Retinal pigment epithelial cell (primary cell): ENCODE measurements at places on chromosomes 4 and X.
A peak's percentile ranks its signal among the peaks of the same experiment; 100 is the strongest.

DNA sequence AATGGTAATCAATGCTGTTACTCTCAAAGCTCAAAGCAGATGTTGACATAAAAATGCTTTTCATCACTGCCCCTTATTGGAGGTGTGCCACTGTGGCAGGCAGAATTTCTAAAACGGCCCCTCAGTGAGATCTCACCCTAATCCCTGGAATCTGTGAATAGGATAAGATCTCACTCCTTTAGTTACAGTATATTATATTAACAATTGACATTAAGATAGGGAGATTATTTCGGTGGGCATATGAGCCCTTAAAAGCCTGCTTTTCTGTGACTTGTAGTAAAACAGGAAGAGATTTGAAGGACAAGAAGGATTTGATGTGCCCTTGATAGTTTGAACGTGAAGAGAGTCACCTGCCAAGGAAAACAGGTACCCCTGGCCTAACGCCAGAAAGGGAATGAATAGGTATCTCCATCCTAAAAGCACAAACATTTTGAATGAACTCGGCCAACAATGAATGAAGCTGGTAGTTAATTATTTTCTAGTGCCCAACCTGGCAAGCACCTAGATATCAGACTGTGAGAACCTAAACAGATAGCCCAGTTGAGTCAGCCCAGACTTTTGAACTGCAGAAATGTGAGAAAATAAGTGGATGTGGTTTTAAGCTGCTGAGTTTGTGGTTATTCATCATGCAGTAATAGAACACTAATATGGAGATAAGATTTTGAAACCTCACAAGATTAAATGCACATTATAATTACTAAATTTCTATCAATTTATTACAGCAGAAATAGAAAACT, 881.6 kb downstream of the PCDH18 start:
- DNase-seq, result peak; percentile 54

- no peak for DNase-seq
Observed at GRCh38 chrX:113644426-113644825, 803.8 kb upstream of the AMOT start.

DNA sequence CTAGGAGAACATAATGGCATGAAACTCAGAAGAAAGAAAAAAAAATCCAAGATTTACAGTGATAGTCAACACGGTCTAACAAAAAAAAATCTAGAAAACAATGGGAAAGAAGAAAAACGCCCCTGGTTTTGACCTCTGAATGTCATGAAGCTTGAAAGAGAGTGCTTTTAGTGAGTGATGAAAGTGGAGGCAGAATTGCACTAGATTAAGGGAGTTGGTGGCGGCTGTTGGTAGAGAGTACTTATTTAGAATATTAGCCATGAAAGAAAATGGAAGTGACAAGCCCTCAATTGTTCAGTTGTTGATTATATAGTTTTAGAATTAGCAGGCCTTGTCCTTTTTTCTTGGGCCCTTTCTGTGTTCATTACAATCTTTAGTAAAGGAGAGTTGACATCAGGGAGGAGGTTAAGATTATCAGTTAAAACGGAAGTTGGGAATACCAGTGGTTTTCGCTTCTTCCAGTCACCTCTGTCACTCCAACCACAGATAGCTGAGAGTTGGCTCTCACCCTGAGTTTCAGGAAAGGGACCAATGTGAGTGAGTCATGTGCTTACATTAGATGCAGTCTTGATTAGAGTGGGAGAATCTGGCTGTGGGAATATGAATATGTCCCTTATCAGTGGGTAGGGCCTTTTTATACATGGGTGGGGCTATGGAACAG, 29.7 kb downstream of the EREG start:
- no peak for DNase-seq

DNA sequence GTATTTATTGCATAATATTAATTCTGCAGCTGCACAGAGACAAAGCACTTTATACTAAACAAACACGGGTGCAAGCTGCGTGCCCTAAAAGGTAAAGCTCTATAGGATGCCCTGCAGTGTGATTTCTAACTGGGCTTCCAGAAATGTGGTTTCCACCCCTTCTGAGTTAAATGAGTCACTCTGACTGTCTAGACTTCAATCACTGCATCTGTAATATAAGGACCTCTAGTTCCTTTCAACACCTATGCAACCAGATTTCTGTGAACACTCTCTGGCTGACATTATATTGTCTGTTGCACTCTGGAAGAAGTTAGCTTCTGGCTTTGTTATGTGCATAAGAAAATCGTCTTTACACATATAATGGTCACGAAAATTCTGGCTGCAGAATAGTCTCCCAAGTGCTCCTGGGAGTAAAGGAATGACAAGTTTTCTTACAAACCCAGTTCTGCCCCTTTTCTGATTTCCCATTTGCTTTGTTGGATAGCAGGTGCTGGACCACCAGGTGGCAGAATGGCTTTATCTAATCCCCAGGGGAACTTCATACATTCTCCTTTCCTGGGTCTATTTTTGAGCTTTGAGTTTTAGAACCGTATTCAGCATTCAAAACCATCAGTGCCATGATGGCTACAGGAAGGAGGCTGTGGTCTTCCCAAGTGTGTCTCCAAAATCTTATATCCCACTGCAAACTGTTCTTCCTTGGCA, 842.2 kb downstream of the STIM2 start:
- DNase-seq, result no peak

- no peak for DNase-seq
Observed at GRCh38 chr4:15291122-15291521, 136.7 kb upstream of the C1QTNF7 start.

DNA sequence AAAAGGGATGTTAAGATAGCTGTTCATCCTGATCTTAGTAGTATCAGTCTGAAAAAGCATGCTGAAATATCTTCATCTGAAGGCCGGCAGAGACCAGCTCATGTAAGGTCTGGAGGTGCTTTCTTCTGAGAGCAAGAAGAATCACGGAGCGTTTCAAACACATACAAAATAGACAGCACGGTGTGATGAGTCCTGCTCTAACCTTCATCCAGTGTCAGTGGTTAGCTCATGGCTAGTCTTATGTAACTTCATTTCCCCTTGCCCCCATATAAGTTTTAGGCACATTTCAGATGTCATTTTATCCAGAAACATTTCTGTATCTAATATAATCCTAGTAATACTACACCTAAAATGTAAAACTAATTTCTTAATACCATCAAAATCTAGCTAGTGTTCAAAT, 27.8 kb downstream of the ADD1 start:
- DNase-seq, result no peak

DNA sequence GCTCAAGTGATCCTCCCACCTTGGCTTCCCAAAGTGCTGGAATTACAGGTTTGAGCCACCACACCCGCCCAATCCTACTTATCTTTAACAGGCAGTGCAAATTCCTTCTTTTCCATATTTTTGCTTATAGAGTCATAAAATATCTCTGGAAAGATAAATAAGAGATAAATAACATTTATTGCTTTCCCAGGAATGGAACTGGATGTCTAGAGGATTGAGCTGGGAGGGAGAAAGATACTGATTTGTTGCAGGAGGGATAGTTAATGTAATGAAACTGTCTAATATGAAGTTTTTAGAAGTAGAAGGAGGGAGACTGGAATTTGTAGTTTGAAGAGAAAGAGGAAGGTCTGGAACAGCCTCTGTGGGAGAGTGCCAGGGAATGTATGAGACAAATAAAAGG, 20.2 kb downstream of the ITGB1BP2 start:
- DNase-seq, result no peak

- DNase-seq, result peak; percentile 31
Observed at GRCh38 chr4:87007528-87008446, 73.0 kb downstream of the AFF1 start.

DNA sequence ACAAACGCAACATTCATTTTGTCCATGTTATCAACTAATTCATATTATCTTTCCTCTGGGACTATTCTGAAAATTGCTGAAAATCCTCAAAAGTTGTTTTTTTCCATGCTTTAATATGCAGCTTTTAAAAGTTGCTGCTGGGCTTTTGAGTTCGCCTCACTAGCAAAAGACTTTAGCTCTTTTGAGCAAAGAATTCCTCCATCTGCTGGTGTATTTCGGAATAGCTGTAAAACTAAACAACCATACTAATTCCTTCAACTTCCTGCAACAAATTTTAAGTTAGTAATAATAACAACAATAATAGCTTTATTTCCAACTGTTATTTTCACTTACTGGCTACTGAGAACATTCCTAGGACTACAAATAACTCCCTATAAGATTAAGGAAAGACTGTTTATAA, 124.5 kb upstream of the PLAC1 start:
- DNase-seq, result no peak

GRCh38 chr4:22672944-22673343, 19.8 kb upstream of the GBA3 start:
- no peak for DNase-seq

DNA sequence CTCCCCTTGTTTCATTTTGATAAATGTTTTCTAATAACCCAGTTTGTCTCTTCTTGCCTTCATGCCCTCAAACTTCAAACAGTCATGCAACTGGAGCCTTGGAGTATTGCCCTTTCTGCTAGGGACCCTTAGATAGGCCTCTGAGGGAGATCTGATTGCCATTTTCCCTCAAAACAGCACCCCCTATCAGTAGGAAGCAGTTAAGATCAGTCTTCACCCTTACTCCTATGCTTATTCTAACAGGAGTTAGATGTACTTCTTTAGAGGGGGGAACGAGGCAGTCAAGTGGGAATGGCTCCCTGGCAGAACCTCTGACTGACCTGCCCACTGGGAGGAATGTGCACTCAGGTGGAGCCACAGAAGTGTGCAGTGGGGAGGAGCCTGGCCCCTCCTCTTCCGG, 74.1 kb downstream of the FAM47A start:
- no peak for DNase-seq

DNA sequence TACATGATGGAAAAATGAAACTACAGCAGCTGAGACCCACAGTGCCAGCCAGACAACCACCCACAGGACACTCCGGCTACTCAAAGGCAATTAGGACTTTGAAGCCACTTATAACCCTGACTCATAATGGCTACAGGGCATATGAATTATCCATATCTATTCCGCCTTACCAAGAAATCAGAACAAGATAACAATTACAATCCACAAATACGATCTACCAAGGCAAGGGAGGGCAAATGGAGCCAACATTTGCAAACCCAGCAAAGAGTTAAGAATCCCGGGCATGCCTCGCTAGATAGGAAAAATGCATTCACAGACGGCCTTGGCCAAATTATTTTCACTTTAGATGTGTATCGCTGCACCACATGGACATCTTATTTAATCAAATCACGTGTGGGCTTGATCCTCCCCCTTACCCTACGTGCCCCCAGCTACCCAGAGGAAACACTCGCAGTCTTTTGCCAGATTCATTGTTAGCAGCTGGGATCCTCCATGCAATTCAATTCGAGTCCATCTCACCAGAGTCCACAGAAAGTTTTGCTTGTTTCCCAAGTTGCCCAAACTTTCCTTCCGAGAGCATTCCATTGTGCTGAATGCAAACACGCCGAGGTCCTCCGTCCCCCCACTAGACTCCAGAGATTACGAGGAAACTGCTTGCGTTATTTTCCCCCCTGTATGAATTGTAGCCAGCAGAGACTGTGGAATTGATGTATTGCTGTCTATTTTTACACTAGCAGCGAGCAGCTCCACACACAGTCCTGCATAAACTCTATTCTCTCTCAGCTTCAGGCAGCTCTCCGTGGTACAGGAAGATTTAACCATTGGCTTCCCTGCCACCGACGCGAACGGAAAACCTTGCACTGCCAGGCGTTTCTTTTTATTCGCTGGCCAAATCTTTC, 1.2 kb downstream of the PPARGC1A start:
- no peak for DNase-seq

- DNase-seq, result no peak
Observed at GRCh38 chr4:84948056-84948455, 18.4 kb downstream of the WDFY3 start.

- DNase-seq, result no peak
Observed at GRCh38 chr4:111011458-111011857, 388.6 kb upstream of the PITX2 start.

GRCh38 chr4:186695392-186695791, 28.3 kb downstream of the FAT1 start:
- no peak for DNase-seq

GRCh38 chr4:123546573-123547060, 150.0 kb downstream of the SPRY1 start:
- no peak for DNase-seq

DNA sequence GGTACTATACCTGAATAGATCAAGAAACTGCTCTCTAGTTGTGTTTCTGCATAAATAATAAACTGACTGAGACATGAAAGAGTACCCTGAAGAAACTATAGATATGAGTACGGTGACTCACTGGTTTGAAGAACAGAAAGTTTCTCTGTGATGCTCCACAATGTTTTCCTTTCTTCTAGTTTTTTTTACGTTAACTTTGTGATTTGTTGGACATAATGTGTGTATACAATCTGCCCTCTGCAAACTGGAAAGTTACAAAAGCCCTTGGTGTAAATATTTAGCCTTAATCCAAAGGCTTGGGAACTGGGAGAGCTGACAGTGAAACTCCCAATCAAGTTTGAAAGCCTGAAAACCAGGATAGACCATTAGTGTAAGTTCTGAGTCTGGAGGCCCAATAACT, 31.6 kb upstream of the PAPSS1 start:
- no peak for DNase-seq

DNA sequence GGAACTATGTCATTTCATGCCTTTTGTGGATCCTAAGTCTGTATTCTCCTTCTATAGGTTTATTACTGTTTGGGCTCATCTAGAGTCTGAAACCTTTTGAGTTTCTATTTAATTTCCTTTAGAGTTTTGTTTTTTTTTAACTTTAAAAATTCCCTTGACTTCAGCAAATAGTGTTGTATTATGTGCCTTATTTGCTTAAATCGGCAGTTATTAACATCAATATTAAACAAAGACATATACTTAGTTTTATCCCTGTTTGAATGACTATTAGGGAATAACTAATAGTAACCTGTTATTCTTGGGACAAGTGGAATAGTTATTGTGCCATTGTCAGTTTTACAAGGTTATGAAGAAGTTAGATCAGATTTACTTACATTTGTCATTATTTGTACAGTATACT, 112.8 kb upstream of the NUDT6 start:
- no peak for DNase-seq

DNA sequence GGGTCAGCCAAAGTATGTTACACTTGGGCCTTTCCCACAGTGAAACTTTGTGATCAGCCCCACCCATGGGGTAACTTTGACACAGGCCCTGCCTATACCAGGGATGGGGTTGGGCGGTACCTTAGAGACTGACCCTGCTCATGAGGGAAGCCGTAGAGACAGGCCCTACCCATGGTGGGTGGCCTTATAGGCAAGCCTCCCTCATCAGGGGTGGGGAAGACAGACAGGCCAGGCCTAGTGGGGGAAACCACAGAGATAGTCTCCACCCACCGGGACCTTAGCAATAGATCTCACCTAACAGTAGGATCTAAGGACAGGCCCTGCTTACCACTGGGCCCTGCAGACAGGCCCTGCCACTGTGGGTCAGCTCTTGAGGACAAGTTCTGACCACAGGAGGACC, 6.8 kb downstream of the PLP2 start:
- no peak for DNase-seq

DNA sequence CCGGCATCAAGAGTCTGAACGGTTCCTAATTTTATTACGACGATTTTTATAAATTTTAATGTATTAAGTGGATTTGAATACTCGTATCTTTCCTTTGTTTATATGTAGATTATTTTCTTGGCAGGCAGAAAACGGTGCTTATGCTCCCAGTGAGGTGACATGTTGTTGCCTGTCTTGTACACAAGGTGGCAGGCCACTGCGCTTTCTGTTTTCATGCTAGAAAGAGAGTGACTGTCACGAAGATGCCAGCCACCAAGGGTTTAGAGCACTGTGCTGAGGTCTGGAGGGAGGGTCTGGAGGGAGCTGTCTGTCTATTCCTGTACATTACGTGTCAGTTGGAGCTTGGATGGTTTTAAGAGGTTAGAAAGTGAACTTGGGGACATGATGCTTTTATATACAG, 87.7 kb downstream of the SHROOM2 start:
- DNase-seq, result no peak
